ENCODE measurements at places on chromosomes 11 and 22.

GRCh38 chr11:43789700-43790443 lies 90.8 kb upstream of the ALKBH3 start:
- no peaks in the 10 kb centered on the region for H3K36me3 ChIP-seq
- DNase-seq, result no peak
- H3K4me1 ChIP-seq, result no peaks in the 10 kb centered on the region

DNA sequence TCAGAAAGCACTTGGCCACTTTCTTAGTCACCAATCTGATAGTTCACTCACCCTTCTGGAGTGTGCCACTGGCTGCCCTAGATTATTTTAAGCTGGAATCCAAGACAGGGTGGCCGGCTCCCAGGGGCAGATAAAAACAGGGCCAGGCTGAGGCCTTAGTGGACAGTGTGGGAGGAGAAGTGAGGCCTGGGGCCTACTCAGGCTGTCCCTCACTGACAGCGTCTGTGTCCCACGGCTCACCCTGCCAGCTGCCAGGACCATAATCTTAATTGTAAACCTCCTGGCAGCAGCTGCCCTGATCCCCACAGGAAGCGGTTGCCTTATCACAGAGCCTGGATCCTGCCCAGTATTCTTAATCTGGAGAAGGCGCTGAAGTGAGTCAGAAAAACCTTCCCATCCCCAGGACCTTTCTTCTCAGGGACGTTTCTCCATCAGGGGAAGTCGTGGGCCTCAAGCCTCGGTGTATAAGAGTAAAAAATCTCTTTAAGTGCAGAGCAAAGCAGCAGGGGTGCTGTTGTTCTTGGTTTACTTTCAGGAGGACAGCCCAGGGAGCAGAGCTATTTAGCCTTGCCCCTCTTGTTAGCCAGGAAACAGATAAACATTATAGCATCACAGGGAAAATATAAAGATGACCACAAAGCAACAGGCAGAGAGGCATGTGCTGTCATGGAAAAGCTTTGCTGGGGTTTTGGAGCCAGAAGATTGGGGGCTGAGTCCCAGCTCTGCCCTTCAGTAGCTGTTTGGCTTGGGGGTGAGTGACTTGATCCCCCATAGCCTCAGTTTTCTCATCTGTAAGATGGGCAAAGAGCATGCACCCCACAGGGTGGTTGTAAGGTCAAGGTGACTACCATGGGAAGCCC lies 39.6 kb downstream of the TSPAN18 start:
- no peaks in the 10 kb centered on the region for H3K36me3 ChIP-seq
- no peak overlapping the region for H3K27ac ChIP-seq
- peak; percentile 38 for DNase-seq
- H3K4me3 ChIP-seq, result no peak overlapping the region

DNA sequence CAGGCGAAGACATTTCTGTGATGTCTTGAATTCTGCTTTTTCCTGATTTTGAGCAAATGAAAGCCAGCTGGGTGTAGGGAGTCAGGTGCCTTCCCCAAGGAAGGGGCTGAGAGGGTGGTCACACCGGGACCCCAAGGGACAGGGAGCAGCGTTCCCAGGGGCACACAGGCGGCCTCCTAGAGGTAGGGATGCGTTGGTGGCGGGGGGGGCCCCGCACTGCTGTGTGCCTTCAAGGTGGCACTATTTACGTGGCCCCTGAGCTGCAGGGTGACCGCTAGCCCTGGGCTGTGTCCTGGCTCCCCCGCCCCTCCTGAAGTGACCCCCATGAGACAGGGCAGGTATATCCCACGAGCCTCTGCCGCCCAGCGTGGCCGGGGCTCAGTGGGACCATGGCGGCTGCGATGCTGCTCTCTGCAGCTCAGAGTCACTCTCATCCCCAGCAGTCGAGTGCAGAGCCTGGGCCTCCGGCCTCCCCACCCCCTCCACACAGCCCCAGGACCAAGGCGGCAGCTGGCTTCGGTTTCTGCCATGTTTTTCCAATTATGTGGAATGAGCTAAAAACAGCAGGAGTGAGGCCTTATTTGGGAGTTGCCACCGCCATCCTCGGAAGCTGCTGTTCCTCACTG lies 60.9 kb downstream of the LRP5 start:
- H3K4me3 ChIP-seq, result no peak overlapping the region
- DNase-seq, result no peak
- 0 out of 2 replicates have a peak, but pooled peaks cover under 1% of the 10 kb centered on the region for H3K36me3 ChIP-seq
- no peaks in the 10 kb centered on the region for H3K27me3 ChIP-seq
- no peaks in the 10 kb centered on the region for H3K4me1 ChIP-seq

GRCh38 chr22:38863531-38864131 lies 8.4 kb downstream of the CBX6 start:
- DNase-seq, result no peak
- H3K4me1 ChIP-seq, result peaks cover 32% of the 10 kb centered on the region
- H3K36me3 ChIP-seq, result no peaks in the 10 kb centered on the region
- H3K4me3 ChIP-seq, result no peak overlapping the region

DNA sequence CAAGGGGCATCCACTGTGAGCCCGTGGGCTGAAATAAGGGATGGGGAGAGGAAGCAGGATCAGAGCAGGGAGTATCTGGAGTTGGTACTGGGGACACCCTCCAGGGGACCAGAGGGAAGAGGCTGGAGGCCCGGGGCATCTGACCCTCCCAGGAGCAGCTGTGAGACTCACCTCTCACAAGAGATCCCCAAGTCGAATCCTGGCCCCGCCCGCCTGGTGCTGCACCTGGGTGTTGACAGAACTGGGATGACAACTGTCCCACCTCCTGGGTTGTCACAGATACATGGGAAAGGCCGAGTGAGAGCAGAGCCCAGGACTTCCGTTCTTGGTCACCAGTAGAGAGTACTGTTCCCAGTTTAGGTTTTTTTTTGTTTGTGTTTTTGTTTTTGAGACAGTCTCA lies 78.9 kb downstream of the CELSR1 start:
- no peaks in the 10 kb centered on the region for H3K4me1 ChIP-seq
- no peaks in the 10 kb centered on the region for H3K27me3 ChIP-seq
- H3K4me3 ChIP-seq, result no peak overlapping the region
- no peaks in the 10 kb centered on the region for H3K36me3 ChIP-seq
- H3K27ac ChIP-seq, result no peak overlapping the region

DNA sequence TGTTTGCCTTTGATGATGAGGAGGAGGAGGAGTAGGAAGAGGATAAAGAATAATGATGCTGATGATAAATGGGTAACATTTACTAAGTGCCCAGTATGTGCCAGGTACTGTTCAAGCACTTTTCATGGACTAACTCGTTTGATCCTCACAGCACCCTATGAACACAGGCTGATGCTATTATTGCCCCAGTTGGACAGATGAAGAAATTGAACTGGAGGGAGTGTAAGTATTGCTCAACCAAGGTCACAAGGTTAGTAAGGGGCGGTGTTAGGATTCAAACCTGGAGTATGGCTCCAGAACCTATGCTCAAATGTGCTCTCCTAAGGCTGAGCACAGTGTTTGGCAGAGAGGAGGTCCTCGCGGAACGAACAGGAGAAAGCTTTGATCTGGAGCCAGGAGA lies 78.6 kb downstream of the SYN3 start:
- no peaks in the 10 kb centered on the region for H3K4me1 ChIP-seq
- H3K27ac ChIP-seq, result no peak overlapping the region
- no peak overlapping the region for H3K4me3 ChIP-seq
- peaks cover 28% of the 10 kb centered on the region for H3K36me3 ChIP-seq
- H3K27me3 ChIP-seq, result no peaks in the 10 kb centered on the region
- DNase-seq, result no peak

GRCh38 chr11:1152316-1153104 lies 5.2 kb upstream of the MUC5AC start:
- H3K4me1 ChIP-seq, result no peaks in the 10 kb centered on the region
- no peak overlapping the region for H3K4me3 ChIP-seq
- H3K36me3 ChIP-seq, result no peaks in the 10 kb centered on the region
- H3K27ac ChIP-seq, result no peak overlapping the region

DNA sequence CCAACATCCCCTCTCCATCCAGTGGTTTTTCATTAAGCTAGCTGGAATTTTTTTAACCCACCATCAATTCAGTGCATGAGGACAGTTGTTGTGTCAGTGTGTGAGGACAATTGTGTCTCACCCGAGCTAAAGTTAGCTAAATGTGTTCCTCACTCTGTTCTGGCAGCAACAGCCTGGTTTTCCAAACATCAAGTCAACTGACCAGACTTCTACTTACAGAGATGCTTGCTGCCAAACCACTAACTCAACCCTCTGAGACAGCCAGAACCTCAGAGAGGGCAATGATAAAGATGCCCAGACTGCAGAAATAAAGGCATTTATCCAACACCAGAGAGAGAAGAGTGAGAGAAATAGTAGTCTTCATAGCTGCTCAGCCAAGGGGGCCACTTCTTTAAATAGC lies 6.7 kb downstream of the PAMR1 start:
- H3K27me3 ChIP-seq, result no peaks in the 10 kb centered on the region
- no peak overlapping the region for H3K4me3 ChIP-seq
- H3K4me1 ChIP-seq, result no peaks in the 10 kb centered on the region

DNA sequence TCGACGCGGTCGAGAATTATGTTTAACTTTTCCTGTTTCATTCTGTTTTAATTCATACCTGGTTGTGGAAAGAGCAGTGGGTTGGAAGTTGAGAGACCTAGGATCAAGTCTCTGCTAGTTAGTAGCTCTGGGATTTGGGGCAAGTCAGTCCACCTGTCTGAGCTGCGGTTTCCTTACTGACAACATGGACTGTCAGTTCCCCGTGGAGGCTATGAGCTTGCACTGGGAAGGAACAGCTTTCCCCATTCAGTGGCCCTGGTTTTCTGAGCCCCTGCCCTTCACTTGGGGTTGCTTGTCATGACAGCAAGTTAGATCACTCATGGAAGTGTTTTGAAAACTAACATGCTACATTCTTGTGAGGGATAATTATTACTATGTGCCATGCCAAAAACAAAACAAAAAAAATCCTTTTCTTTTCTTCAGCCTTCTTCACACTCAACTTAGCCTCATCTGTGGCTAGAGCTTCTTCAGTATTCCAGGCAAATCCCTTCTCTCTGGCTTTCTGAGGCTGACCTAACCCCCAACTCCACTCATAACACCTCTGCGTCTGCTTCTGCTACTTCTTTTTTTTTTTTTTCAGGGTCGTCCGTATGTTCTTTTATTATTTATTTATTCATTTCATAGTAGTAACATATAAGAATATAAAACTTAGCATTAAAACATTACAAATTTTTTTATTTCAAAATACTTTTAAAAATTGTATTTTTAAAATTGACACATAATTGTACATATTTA lies 43.0 kb upstream of the ZBED5 start:
- no peaks in the 10 kb centered on the region for H3K4me1 ChIP-seq
- no peak overlapping the region for H3K27ac ChIP-seq
- H3K4me3 ChIP-seq, result no peak overlapping the region
- no peaks in the 10 kb centered on the region for H3K27me3 ChIP-seq
- H3K36me3 ChIP-seq, result no peaks in the 10 kb centered on the region
- no peak for DNase-seq

GRCh38 chr11:17978553-17979287 lies 34.1 kb downstream of the SERGEF start:
- H3K4me3 ChIP-seq, result no peak overlapping the region
- peak; percentile 71 for DNase-seq
- no peaks in the 10 kb centered on the region for H3K36me3 ChIP-seq

GRCh38 chr22:48494968-48495750 lies 1332.5 kb downstream of the BRD1 start:
- no peak overlapping the region for H3K27ac ChIP-seq
- no peak overlapping the region for H3K4me3 ChIP-seq
- no peak for DNase-seq
- peaks cover 12% of the 10 kb centered on the region for H3K4me1 ChIP-seq

GRCh38 chr11:69641681-69642548 lies 959 bp downstream of the CCND1 start:
- DNase-seq, result no peak
- H3K27ac ChIP-seq, result no peak overlapping the region
- peaks cover 17% of the 10 kb centered on the region for H3K4me1 ChIP-seq
- peaks cover 13% of the 10 kb centered on the region for H3K36me3 ChIP-seq

DNA sequence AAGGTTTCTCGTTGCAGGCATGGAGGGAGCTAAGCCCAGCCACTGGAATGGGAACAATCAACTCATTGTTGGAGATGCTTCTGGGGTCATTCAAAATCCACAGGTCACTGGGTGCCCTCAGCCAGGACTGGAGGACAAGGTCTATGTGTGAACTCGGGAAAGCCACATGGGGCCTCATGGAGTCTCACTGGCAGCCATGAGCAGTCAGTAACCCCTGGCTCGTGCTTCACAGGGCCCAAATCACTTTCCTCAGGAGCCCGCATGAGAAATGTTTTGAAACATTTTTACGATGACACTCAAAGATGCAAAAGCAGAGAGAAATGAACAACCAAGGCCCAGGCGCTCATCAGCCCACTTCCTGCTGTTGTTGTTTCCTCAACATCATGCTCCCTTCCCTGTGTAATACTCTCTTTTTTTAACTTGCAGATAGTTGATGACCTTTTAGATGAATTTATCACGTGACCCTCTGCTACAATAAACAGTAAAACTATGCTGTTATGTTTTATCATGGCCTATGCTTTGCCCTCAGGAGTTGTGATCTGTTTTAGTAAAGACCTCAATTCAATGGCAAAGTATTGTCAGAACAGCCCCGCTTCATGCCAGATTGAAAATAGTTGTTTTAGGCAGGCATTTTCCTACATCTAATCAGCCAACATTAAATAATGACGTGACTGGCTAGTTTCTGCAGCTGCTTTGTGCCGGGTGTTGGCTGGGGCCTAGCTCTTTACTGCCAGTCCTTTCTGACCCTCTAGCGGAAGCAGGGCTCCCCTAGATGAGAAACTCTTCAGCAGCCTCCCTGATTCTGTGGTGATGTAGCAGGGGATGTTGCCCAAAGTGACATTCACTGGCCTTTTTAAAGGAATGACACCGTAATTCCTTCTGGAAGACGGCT lies 39.7 kb downstream of the ADAMTS15 start:
- no peak overlapping the region for H3K27ac ChIP-seq
- no peaks in the 10 kb centered on the region for H3K4me1 ChIP-seq
- H3K4me3 ChIP-seq, result no peak overlapping the region
- no peak for DNase-seq
- no peaks in the 10 kb centered on the region for H3K27me3 ChIP-seq

DNA sequence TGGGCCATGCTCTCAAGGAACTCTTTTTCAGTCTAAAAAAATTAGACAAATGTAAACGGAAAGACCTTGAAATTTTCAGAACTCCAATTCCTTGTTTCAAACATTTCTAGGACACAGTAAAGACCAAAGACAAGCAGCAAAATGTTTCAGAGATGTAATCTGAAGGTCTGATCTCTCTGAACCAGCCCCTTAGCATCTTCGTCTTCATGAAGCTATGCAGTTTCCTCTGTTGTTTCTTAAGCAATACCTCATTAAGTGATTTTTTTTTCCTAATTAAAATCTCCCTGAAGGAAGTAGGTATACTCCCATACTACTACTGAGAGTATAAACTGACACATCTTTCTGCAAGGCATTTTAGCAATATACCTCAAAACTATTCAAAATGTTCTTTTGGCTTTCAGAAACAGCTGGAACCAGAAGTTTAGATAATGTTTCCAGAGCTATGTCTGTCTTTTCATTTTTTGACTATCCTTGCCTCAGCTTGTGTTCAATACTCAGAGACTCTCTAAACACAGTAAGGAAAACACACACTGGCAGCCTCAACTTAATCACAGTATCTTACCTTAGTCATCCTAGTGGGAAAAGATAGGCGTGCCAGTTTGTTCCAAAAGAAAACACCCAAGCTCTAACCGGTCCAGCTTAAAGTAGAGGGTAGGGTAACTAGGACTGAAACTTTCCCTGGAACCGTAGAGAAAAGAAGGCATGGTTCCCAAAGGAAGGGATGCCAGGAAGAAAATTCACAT lies 25.1 kb downstream of the SBF2 start:
- H3K4me3 ChIP-seq, result no peak overlapping the region
- H3K27me3 ChIP-seq, result no peaks in the 10 kb centered on the region
- no peak for DNase-seq
- no peak overlapping the region for H3K27ac ChIP-seq
- no peaks in the 10 kb centered on the region for H3K36me3 ChIP-seq
- no peaks in the 10 kb centered on the region for H3K4me1 ChIP-seq

Data from H1 (cell line).